Foreskin keratinocyte (primary cell): ENCODE measurements at places on chromosomes 4 and X. TPM values are rescaled to one million over a fixed set of nuclear protein-coding genes. Genes with fewer than 3 reads are reported as not detected.
A peak's percentile ranks its signal among the peaks of the same experiment; 100 is the strongest.

GRCh38 chrX:45592101-45592500 lies 391.4 kb upstream of the DIPK2B start:
- DNase-seq, result no peak

DNA sequence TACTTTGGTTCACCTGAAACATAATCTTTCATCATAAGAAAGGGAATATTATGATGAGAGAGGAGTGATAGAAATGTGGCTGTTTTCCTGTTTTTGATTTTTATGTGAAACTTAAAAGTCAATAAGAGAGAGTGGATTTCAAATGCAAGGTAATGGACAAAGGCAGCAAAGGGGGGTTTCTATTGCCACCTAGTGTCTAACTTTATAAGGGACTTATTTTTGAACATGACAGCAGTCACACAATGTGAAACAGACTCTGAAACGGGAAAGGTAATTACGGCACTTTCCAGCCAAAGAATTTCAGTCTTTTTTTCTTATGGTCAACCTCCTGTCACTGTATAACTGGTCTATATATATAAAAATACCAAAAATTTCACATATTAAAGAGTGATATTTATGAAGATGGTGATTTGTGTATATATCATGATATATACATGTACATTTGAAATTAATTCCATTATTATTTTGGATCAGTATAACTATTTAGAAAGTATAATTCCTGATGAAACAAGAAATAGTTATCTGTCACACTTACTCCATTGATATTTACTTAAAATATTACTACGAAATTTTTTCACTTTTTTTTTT lies 127.1 kb downstream of the FBXO8 start:
- DNase-seq, result peak; percentile 29

- DNase-seq, result no peak
These were observed 18.1 kb downstream of the PPP1R2C start for GRCh38 chrX:42759881-42760280.

GRCh38 chr4:24778464-24779225 lies 16.7 kb upstream of the SOD3 start:
- DNase-seq, result no peak

DNA sequence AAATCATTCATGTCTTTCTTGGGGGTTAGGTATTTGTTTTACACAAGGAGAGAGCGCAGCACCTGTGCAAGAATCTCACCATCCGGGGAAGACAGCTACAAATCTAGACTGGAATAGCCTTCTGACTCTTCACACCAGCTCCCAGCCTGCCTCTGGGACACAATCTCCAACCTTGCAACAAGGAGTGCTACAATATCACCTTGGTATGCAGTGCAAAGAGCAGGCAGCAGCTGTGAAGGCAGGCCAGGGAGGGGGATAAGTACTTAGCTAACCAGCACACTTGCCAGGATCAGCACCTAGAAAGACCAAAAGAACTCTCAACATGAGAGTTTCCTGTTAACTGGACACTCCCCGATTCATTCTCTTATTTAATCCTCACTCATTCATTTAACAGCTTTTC lies 235.3 kb downstream of the AR start:
- DNase-seq, result no peak

GRCh38 chr4:152289941-152290340 lies 246.0 kb downstream of the FBXW7 start:
- DNase-seq, result no peak

DNA sequence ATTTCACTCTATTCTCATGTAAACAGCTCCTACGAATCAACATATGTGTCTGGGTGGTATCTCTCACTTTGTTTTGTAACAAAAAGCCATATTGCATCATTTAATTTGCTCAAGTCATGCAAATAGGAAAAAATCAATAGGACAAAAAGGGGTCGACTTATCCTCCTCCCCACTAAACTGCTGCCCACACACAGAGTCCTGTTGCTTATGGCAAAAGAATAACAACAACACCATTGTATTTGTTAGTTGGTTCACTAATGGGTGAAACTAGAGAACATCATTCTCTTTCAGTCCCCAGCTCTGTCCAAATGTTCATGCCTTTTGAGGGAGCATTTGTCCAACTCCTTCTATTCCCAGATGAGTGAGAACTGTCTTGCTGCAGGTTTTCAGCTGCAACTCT lies 2.1 kb downstream of the HHIP start:
- no peak for DNase-seq

GRCh38 chr4:2068566-2068965 lies 9.4 kb downstream of the NAT8L start:
- no peak for DNase-seq

DNA sequence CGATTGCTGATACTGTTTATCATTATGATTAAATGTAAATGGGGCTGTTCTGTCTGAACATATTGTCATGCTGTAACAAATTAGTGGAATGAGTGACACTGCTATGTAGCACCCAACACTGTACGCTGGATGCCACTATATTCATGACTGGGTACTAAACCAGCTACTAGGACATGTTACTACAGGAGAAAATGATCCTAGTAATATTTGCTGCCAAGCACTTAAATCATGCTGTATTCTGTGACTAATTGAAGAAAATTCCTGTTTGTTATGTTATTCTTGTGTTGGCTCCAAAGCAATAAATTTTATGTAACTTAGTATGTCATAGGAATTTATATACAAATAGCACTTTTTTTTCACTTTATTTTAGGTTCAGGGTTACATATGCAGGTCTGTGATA lies 804.2 kb downstream of the CENPC start:
- DNase-seq, result peak; percentile 91

- no peak for DNase-seq
These were observed 87.8 kb downstream of the CLNK start for GRCh38 chr4:10596586-10597290.

The ZNF182 gene
- 1.1 and 1.3 TPM in 2 replicates for polyA plus RNA-seq

The UGT2A1 gene
- not detected in 2 replicates for polyA plus RNA-seq

The HELT gene
- polyA plus RNA-seq, result not detected in 2 replicates

The DKK2 gene
- polyA plus RNA-seq, result 0.12 and 0.13 TPM in 2 replicates

The HPGD gene
- polyA plus RNA-seq, result 0.16 and 0.18 TPM in 2 replicates

The NAP1L5 gene
- 0.49 and 1.0 TPM in 2 replicates for polyA plus RNA-seq

The MMGT1 gene
- 9.9 and 11.7 TPM in 2 replicates for polyA plus RNA-seq

The CENPVL1 gene
- not detected in 2 replicates for polyA plus RNA-seq
